ENCODE measurements at places on chromosomes 11 and 22. TPM values are rescaled to one million over a fixed set of nuclear protein-coding genes. Genes with fewer than 3 reads are reported as not detected.

DNA sequence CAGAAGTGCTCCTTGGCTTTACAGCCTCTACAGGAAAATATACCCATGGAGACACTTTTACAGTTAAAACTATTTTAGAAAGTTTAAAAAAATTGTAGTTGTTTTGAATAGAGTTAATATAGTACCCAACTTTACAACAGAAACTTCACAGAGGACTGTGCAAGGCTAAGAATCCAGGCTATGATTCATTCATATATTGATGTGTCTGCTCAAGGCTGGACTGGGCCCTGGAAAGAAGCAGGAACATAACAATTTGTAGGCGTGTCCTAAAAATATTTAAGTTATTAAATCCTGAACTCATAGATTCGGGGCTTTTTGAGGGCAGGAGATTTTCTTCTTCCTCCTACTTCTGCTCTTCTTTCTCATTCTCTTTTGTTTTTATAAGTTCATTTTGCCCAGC lies 291.5 kb upstream of the CCDC179 start:
- no peak for DNase-seq

PIH1D2 gene
- total RNA-seq = 1.1 TPM

DNA sequence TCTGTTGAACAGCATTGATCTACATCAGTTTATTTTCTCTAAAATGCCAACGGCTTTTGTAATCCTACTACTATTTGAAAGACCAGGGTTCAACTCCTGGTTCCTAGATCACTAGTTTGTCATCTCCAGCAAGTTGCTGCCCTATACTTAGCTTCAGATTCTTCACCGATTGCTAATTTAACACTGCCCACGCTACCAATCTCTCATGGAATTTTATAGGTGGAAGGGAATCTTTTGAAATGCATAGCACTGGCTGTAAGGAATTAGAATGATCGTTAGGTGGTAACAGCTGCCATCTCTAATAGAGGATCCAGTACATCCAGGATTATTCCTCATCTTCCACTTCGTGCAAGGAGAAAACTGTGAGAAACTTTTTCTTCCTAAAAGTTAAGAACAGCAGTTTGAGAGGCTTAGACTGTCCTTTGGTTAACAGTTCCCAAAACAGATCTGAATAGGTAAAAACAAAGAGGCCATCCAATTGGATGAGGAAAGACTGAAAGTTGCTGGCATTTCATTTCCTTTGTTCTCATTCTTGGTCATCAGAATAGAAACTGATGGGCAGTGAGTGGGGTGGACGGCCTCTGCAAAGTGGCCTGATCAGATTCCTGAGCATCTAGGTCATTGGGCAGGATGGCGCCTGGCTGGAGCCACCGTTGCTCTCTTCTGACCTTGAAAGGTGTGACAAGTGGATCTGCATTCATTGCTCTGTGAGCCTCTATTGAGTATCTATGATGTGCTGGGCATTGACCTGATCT lies 236.3 kb upstream of the SORL1-AS1 start:
- no peak for DNase-seq

DNA sequence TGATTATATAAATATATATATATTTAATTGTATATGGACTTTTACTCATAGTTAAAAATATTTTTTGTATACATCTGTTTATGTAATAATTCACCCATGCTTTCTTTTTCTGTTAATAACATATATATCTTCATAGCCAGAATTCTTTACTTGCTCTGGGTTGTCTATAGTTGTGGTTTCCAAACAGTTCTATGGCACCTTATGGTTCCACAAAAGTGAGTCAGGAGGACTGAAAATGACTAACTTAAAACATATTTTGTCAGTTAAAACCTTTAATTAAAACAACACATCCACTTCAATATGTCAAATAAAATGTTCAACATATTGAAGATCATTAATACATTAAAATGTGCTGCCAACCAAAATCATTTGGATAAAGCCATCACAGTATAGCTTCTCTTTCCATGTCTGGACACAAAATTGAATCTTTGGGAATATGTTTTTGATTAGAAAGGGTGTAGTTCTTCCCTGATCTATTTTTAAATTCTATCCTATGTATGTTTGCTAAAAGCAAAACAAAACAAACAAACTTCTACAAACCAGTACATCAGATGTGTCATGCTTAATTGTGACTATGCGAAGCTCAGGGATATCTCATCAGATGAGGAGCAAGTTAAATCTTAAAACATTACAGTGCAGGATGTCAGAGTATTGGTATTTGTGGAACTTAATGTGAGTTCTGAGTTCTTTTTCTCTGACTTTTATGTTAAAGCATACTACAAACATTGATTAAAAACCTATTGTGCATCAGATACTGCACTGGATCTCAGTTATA lies 1488.4 kb upstream of the TENM4 start:
- no peak for DNase-seq

RABL2B gene
- 25.1 TPM for total RNA-seq

DNA sequence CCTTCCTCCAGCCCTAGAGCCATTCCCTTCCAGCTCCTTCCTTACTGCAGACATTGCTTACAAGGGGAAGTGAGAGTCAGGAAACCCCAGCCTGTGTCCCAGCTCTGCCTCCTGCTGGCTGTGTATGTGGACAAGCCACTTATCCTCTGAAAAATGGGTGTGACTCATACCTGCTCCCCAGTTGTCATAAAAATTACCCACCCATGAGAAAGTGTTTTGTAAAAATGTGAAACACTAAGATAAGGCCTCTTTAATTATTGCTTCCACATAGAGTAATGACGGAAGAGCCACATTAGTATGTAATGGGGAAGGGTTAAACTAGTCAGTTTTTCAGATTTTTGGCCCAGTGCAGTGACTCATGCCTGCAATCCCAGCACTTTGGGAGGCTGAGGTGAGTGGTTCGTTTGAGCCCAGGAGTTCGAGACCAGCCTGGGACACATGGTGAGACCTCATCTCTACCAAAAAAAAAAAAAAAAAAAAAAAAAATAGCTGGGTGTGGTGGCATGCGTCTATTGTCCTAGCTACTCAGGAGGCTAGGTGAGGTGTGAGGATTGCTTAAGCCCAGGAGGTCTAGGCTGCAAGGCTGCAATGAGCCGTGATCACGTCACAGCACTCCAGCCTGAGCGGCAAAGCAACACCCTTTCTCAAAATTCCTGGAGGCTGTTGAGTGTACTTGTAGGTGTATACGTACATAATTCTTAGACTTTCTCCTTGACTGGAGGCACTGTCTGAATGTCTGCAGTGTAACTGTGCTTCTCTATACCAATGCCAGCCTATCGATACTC lies 84.9 kb downstream of the CTTN start:
- DNase-seq = no peak

MYBPC3 gene
- total RNA-seq = 0.21 TPM

KRTAP5-10 gene
- total RNA-seq = 3.9 TPM

TEX54 gene
- not detected for total RNA-seq

DNA sequence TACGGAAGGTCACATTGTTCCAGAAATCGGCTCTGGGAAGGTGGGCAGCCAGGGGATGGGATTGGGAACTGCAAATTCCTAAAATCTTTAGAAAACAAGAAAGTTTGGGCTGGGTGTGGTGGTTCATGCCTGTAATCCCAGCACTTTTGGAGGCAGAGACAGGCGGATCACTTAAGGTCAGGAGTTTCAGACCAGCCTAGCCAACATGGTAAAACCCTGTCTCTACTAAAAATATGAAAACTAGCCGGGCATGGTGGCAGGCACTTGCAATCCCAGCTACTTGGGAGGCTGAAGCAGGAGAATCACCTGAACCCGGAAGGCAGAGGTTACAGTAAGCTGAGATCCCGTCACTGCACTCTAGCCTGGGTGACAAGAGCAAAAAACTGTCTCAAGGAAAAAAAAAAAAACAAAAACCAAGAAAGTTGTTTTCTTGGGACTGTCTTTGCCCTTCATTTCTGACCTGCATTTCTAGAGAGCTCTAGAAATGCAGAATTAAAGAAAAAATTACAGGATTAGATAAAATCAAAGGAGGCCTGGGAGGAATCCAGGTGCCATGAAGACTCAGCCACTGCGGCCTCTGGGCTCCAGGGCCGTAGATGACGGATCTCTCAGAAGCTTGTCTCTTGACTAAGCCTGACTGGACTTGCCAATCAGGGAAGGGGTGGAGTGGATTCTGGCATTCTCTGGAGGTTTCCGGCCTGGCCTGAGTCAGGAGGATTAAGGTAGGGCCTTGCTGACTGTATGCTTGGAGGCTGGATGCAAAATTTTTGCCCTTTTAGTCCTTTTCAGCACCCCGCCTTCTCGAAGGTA lies 5.3 kb upstream of the MALAT1 start:
- DNase-seq = peak; percentile 92

SLC22A12 gene
- total RNA-seq = not detected

DNA sequence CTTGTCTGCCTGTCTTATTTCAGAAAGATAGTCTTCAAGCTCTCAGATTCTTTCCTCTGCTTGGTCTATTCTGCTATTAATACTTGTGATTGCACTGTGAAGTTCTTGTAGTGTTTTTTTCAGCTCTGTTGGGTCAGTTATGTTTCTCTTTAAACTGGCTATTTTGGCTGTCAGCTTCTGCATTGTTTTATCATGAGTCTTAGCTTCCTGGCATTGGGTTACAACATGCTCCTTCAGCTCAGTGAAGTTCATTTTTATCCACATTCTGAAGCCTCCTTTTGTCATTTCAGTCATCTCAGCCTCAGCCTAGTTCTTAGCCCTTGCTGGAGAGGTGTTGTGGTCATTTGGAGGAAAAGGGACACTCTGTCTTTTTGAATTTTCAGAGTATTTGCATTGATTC lies 15.5 kb upstream of the DEPDC7 start:
- no peak for DNase-seq

NUP160 gene
- total RNA-seq = 24.2 TPM

RIMBP3C gene
- total RNA-seq = not detected

GRCh38 chr22:43820651-43821305 lies 8.7 kb upstream of the EFCAB6 start:
- no peak for DNase-seq

TEAD1 gene
- 67.5 TPM for total RNA-seq

GRCh38 chr22:47793304-47794101 lies 1031.1 kb downstream of the TBC1D22A start:
- no peak for DNase-seq

DNA sequence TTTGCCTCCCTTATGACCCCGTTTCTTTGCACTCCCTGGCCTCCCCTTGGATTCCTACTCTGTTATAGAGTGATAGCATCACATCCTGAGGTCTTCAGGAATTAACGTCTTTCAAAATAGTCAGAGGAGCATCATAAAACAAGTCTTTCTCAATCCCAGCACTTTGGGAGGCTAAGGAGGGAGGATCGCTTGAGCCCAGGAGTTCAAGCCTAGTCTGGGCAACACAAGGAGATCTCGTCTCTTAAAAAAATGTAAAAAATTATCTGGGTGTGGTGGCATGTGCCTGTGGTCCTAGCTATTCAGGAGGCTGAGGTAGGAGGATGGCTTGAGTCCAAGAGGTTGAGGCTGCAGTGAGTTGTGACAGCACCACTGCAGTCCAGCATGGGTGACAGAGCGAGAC lies 68.7 kb upstream of the AMPD3 start:
- DNase-seq = no peak

RFPL2 gene
- total RNA-seq = not detected

DNA sequence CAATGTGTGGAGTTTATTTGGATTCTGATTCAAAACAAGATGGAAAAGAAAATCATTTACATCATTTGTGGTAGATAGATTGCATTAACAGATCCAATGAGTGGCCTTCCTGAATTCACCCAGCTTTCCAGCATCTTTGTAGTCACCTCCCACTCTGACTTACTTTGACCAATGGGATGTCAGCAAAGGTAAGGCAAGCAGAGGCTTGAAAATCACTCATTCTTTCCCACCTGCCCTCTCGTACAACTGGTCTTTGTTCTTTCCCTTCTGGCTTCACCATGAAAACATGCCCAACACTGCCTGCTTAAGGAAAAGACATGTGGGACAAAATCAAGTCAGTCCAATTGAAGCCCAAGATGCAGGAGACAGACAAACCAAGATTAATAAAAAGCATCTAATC lies 202.1 kb downstream of the TTC28 start:
- no peak for DNase-seq

- no peak for DNase-seq
Measured at GRCh38 chr11:20026629-20027555, 133.4 kb downstream of the DBX1 start.

GRCh38 chr11:32280339-32280738 lies 155.0 kb downstream of the WT1 start:
- DNase-seq = no peak

DNA sequence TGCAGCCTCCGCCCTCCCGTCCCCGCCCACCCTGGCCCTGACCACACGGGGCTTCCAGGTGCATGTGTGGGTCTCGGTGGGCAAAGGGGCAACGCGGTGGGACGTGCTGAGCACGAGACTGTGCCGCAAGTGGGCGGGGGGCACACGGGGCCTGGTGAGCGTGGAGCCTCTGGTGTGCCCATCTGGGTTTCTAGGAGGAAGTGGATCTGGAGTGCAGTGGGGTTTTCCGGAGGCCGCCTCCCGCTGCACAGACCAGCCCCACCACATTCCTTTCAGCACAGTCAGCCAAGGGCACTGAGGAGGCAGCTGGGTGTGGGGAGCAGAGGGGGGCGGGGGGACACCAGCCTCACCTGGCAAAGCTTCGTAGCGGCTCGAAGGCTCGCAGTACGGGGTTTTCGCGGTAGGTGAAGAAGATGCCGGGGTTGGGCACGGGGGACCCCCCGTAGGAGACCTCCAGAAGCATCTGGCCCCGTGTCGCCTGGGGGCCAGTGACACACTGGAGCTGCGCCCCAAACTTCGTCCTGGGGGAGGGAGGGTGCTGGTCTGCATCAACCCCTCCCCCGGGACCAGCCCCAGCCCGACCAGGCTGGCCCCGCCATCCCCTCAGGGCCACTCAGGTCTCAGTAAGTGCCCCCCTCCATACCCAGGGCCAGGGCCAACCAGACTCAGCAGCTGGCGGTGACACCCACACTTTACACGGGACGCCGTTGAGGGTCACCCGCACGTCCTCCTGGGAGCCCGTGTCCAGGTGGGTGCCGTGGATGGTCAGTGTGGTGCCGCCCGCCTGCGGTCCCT lies 12.4 kb upstream of the MAPK11 start:
- DNase-seq = no peak

GRCh38 chr11:130020323-130020722 lies 17.7 kb upstream of the PRDM10 start:
- DNase-seq = no peak

GRCh38 chr11:6602096-6602940 lies 1.1 kb downstream of the RRP8 start:
- no peak for DNase-seq

DNA sequence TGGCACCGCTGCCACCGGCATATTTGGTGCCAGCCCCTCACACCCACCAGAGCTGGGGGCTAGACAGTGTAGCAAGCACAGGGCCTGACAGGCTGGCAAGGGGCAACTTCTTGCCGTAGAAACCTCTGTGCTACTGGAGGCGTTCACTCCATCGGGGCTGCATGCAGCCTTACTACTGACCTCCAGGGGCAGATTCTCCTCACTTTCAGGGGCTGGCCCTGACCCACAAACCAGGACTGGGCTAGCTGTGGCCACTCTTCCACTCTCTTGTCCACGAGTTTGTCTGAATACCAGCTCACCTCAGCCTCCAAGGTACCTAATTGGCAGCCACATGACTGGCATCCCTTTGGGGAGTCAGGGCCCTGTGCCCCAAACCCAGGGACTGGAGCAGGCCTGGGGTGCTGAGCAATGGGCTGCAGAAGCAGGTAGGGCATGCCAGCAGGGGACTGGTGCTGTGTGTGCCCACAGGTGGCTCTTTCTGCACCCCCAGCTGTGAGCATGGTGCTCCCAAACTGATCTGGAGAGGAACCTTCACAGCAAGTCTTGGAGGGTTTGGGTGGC lies 2.1 kb upstream of the LMO1 start:
- peak; percentile 59 for DNase-seq

Data from suprapubic skin (tissue), 4 donors.